ENCODE measurements at places on chromosomes 16 and 17. TPM values are rescaled to one million over a fixed set of nuclear protein-coding genes. Genes with fewer than 3 reads are reported as not detected.

GNG13 gene
- total RNA-seq, result not detected

TAC4 gene
- 0.43 TPM for total RNA-seq

SDK2 gene
- total RNA-seq, result 1.6 TPM

GRCh38 chr16:66382171-66382965 lies 15.9 kb downstream of the CDH5 start:
- DNase-seq, result no peak

DNA sequence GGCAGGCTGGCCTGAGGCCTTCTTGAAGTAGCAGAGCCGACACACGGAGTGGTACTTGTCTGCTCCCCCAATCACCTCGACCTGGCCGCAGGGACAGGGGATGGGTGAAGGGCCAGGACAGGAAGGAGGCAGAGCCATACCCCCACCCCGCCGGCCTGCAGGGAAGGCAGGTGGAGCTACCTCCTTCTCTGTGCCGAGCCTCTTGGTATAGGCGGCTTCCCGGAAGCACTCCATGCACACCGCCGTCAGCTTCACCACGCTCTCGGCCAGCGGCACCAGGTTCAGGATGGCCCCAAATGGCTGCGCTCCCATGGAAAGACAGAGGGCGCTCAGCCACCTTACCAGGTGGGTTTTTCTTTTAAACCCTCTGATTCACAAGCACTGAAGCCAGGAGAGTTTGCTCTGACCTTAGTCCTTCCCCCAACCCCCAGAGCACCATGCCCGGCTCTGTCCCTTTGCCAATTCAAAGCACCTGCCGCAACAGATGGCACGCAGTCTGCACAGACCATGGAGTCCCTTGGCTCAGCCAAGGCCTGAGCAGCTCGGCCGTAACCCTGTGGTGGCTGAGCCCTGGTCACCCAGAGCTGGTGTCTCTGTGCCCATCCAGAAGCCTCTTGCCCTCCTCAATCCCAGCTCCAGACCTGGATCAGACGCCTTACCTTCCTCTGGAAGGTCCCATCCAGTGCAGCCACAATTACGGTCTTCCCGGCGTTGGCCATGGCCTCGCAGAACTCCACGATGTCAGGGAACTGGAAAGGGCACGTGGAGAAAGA lies 6.7 kb downstream of the SYNGR2 start:
- no peak for DNase-seq

GRCh38 chr16:69633375-69633774 lies 67.6 kb downstream of the NFAT5 start:
- DNase-seq, result no peak

DNA sequence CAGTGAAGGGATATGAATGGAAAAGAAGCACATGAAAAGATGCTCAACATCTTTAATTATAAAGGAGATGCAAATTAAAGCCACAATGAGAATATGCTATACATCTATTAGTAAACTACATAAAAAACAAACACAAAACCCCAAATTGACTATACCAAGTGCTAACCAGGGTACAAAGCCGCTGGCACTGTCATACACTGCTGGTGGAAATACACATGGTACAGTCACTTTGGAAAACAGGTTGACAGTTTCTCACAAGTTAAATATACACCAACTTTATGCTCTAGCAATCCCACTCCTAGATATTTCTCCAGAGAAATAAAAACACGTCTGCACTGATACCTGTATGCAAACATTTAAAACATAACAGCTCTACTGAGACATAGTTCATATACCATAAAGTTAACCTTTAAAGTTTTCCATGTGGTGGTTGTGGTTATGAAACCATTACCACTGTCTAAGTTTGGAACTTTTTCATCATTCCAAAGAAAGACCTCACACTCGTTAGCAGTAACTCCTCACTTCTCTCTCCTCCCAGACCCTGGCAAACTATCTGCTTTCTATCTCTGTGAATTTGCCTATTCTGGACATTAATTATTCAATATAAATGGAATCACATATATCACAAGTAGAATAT lies 42.7 kb downstream of the ADGRG5 start:
- no peak for DNase-seq

DNA sequence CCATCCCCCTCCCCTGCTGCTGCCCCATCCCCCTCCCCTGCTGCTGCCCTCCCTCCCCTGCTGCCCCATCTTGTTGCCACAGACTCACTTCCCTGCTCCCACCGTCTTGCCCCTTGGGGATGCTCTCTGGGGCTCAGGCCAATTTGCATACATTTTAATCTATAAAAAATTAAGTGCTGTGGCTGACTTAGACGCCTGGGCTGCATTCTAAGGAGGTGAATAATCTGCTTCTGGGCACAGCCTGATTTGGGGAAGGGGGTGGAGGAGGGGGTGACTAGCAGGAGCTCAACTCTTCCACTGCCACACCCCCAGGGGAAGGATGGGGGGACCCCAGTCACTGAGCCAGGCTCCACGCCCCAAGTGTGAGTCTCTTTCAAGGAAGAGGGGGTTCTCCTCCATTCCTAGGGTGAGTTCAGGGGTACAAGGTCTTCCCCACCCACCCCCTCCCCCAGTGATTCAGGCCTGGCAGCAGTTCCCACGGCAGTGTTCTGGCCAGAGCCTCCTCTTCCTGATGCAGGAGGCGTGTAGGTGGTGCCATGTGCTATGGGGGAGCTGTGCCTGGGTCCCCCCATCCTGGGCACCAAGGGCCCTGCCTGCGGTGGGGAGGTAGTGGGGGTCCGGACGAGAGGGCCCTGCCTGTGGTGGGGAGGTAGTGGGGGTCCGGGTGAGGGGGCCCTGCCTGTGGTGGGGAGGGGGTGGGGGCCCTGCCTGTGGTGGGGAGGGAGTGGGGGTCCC lies 5.0 kb downstream of the DPH1 start:
- no peak for DNase-seq

- no peak for DNase-seq
These were observed 60.6 kb downstream of the AIPL1 start for GRCh38 chr17:6374271-6374691.

- no peak for DNase-seq
These were observed 201.9 kb upstream of the CDH11 start for GRCh38 chr16:65323655-65324237.

- peak; percentile 69 for DNase-seq
These were observed 2.4 kb downstream of the SPSB3 start for GRCh38 chr16:1779741-1780676.

- no peak for DNase-seq
These were observed 69.6 kb downstream of the PLXDC1 start for GRCh38 chr17:39081851-39082250.

- no peak for DNase-seq
These were observed 2.4 kb upstream of the SDK2 start for GRCh38 chr17:73646409-73647300.

- no peak for DNase-seq
These were observed 44.1 kb downstream of the MARCHF10 start for GRCh38 chr17:62763891-62764600.

DNA sequence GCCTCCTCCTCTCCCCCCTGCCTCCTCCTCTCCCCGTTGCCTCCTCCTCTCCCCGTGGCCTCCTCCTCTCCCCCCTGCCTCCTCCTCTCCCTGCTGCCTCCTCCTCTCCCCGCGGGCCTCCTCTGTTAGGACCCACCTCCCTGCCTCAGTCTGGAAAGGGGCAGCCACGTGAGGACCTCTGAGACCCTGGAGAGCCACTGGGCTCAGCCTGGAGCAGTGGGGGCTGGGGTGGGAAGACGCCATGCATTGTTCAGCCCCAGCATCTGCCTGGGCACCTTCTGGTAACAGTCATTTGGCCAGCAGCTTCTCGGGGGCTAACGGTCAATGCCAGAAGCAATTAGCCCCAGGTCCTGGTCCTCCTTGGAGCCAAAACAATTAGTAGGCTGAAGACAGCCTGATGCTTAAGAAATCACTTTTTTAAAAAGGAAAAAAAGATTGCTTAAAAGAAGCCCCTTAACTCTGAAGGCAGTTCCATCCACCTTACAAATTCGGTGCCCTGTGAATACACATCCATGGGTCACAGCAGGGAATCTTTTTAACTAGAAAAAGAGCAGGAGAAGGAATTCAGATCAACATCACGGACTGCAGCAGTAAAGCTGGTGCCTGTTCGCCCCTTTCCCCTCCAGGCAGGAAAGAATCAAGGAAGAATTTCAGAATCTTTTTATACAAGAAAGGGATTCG lies 29.8 kb downstream of the NXN start:
- no peak for DNase-seq

DNA sequence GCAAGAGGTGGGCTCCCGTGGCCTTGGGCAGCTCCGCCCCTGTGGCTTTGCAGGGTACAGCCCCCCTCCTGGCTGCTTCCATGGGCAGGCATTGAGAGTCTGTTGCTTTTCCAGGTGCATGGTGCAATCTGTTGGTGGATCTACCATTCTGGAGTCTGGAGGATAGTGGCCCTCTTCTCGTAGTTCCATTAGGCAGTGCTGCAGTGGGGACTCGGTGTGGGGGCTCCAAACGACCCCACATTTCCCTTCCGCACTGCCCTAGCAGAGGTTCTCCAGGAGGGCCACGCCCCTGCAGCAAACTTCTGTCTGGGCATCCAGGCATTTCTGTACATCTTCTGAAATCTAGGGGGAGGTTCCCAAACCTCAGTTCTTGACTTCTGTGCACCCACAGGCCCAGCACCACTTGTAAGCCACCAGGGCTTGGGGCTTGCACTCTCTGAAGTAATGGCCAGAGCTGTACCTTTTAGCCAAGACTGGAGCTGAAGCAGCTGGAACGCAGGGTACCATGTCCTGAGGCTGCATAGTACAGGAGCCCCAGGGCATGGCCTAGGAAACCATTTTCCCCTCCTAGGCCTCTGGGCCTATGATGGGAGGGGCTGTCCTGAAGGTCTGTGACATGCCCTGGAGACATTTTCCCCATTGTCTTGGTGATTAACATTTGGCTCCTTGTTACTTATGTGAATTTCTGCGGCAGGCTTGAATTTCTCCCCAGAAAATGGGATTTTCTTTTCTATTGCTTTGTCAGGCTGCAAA lies 6.0 kb downstream of the PRKAR1A start:
- no peak for DNase-seq

DNA sequence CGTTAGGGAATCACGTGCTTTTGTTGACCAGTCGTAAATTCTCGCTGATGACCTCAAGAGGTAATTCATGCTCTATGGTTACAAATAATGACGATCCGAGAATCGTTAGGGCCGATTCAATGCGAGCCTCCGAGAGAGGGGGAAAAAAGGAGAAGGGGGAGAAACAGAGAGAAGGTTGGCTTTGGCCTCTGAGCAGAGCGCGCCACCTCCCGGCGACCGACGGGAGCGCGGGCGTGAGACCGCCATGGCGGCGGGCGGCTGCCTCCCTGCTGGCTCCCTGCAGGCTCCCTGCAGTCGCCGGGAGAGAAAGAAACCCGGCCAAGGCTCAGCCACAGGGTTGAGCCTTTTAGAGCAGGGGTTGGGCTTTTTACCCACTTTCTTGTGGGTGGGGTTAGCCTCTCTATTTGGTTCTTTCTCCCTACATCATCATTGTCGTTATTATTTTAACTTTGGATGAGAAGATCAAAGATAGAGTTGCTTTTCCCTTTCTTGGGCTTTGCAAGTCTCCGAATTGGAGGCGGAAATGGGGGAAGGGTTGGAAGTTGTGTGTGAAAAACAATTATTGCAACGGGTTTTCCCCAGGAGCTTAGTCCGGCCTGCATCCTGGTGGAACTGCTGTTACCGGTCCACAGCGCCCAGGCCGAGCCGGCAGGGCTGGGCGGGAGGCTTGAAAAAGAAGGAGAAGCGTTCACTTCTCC lies 410 bp upstream of the HOXB5 start:
- DNase-seq, result peak; percentile 84

- DNase-seq, result no peak
These were observed 29.2 kb downstream of the SMG6 start for GRCh38 chr17:2274414-2274813.

GRCh38 chr17:66465701-66466100 lies 163.3 kb downstream of the PRKCA start:
- no peak for DNase-seq

DNA sequence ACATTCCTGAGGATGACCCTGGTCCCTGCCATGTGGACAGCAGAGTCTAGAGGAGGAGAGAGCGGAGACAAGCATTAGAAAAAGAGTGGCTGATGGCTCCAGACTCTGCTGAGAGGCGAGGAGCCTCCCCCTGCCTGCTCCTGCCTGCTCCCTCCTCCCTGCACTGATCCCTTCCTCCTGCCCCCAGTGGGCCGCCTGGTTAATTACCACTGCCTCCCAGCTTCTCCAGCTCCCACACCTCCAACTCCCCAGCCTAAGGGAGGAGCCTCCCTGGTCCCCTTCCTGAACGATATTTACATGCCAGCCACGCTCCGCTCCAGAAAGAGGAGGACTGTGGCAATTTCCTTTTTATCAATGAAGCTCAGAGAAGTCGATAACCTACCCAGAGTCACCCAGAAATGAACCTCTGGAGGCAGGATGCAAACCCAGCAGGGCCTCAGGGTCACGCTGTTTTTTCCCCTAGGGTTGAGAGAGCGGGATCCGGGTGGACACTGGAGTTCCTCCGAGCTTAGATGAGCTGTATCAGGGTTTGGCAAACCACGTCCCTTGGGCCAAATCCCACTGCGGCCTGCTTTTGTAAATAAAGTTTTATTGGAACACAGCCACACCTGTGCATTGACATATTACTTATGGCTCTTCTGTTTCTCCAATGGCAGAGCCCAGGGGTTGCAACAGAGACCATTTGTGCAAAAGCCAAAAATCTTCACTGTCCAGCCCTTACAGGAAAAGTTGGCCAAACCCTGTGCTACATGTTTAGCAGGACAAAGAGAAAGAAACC lies 27.1 kb upstream of the JPH3 start:
- DNase-seq, result no peak

GRCh38 chr16:58114827-58115825 lies 14.1 kb downstream of the CFAP20 start:
- no peak for DNase-seq

DNA sequence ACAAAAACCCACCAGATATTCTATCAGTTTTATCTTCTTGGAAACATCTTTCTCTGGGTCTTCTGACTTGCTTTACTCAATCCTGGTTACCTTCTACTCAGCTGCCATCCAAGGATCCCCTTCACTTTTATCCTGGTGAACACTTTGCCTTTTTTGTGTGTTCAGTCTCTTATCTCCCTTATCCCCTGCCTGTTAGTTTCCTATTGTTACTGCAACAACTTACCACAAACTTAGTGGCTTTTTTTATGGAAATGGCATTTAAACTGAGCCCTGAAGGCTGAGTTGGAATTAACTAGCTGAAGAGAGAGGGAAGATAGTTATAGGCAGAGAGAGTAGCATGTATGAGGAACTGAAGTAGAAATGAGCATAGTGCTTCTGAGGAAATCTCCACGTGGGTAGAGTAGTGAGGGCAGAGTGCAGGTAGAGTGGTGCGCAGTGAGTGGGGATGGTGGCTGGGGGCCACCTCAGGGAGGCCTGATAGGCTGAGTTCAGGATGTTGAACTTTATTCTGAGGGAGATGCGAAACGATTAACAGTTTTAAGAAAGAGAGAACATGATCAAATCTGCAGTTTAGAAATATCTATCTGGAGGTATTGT lies 26.3 kb downstream of the TANGO6 start:
- no peak for DNase-seq

GRCh38 chr17:31394544-31394943 lies 3.1 kb downstream of the RAB11FIP4 start:
- DNase-seq, result no peak

DNA sequence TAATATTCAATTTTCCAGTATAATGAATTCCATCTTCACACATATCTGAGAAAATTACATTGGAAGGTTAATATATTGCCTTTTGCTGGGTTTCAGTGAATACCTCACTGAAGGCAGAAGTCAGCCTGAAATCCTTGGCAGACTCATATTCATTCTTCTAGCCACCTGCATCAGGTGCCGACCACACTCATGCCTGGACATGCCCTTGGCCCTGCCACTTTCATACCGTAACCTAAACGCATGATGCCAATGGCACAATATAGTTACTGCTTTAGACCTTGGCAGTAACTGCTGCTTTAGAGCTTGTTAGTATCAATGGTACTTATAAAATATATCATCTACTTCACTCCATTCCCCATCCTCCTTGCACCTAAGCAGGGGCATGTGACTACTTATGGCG lies 817.6 kb upstream of the CDH8 start:
- no peak for DNase-seq
